ENCODE measurements at places on chromosomes 6 and 20.

GRCh38 chr20:59340201-59340885 is 39.9 kb downstream of the EDN3 start:
- no peak for DNase-seq

GRCh38 chr20:64140061-64140931 is 24.0 kb upstream of the MYT1 start:
- no peak for DNase-seq

DNA sequence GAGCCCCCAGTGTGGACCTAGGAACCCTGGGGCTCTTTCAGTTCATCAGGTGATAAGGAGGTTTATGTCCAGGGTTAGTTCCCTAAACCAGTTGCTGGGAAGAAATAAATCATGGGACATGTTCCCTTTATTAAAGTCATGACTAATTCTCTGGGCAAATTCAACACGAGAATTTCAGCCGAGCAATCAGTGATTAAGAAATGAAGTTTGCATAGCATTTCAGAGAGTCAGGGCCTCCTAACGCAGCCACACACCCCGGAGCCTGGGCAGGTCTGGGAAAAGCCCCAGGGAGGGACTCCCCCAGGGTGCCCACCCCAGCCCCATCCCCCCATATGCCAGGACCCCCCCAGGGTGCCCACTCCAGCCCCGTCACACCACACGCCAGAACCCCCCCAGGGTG is 20.1 kb downstream of the SLCO4A1 start:
- no peak for DNase-seq

GRCh38 chr6:157967020-157967419 is 14.6 kb upstream of the SYNJ2 start:
- no peak for DNase-seq

GRCh38 chr6:1226277-1227099 is 85.4 kb upstream of the FOXQ1 start:
- no peak for DNase-seq

Data from stimulated activated CD4-positive, alpha-beta T cell treated with anti-CD3 and anti-CD28 coated beads, Interleukin-12 subunit alpha, Interleukin-12 subunit beta, amount 100 ng/mL, for 24 hours (primary cell).